Thoracic aorta (tissue), 2 donors: ENCODE measurements at places on chromosomes 3 and 15. TPM values are rescaled to one million over a fixed set of nuclear protein-coding genes. Genes with fewer than 3 reads are reported as not detected.

Gene CCR8
- total RNA-seq: not detected

Gene GNAT1
- total RNA-seq: not detected

Gene UQCRC1
- 234 TPM for total RNA-seq

Gene IL20RB
- 0.71 TPM for total RNA-seq

Gene PLSCR2
- not detected for total RNA-seq

Gene OXSR1
- 31.0 TPM for total RNA-seq

Gene TMEM212
- not detected for total RNA-seq

Gene KLHL40
- total RNA-seq: not detected
